ENCODE measurements at places on chromosomes 1 and 21.
A peak's percentile ranks its signal among the peaks of the same experiment; 100 is the strongest.

DNA sequence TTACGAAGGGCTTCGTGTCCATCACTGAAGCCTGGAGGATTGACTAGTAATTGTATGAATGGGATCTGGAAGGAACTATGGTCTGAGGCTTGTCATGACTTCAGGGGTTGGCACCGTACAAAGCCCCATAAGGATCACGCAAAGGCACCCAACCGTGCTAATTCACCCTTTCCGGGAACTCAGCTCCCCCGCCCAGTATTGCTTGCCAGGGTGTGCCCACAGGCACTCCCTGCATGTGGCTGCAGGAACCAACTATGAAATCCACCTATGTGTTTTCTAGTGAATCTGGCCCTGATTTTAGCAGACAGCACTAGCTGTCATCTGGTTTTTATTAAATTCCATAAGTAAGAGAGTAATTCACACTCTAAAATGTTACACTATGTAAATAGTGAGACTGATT is 139.2 kb downstream of the TM2D1 start:
- DNase-seq = no peak

DNA sequence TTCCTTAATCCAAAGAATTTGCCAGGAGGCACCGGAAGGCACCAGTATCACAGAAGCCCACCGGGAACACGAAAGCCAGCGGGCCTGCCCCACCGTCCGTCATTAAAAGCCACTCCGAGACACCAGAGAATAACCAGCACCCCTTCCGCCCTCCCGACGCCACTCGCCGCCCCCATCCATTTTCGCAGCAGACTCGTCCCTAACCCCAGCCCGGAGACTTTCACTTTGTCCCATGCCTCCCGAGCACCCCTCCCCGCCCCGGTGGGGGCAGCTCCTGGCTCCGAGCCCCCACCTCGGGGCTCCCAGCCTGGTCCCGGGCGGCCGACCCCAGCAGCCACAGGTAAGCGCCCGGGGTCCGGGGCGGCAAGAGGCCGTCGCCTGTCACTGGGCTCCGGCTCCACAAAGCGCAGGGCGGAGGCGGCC is 105.4 kb downstream of the SLC45A1 start:
- DNase-seq = peak; percentile 64

DNA sequence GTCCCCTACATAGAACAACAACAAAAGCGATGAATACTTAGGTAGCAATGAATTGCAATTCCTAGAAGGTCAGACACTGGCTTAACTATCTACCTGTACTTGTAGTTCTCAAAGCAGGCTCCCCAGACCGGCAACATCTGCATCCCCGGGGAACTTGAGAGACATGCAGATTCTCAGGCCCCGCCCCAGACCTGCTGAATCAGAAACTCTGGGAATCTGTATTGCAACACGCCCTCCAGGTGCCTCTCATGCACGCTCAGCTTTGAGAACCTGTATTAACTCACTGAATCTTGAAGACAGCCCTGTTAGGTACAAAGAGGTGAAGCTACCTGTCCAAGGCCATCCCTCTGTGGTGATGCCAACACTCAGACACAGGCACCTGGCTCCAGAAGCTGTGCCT is 128.1 kb downstream of the KAZN start:
- no peak for DNase-seq

DNA sequence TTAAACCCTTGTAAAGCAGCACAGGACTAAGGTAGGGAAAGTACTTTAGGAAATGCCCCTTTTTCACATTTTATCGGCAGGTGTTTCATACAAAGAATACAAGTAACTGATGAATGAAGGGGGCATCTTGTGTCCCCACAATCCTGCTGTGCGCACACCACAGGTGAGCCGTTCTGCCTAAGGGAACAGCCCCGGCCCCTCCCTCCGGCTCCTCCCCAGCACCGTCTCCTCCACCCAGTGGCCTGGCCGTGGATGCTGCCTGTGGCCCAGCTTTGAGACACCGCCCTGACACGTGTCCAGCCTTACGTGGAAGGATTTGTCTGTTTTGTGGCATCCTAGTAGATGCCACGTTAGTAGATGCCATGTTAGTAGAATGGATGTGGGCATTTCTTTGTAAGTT is 12.8 kb downstream of the FAAP20 start:
- DNase-seq = no peak

DNA sequence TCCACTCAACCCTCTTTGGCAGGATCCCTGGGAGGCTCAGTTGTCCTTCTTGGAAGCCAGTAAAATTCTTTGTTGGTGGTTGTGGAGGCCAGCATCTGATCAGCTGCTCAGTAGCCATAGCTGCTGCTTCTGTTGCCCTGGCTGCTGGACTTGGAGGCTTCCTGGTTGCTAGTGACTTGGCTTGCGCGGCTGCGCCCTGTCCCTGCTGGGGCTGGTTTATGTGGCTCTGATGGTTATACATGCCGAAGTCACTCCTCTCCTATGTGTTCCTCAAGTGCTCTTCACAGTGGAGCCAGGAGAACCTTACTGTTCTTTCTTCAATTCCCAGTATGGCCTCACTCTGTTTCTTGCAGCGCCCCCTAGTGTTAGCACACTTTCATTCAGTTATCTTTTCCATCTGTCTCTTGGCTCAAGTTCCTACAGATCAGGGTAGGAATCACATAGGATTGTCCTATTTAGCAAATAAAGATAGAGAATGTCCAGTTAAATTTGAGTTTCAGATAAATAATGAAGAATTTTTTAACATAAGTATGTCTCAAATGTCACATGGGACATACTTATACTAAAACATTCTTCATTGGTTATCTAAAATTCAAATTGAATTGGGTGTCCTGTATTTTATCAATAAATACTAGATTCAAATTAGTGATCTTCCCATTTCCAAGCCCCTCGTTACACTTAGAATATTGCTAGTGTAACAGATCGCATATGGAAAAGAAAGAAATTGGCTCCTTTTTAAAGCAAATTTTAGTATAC is 176.5 kb downstream of the TGFB2 start:
- DNase-seq = no peak

- no peak for DNase-seq
These were observed 26.8 kb downstream of the CCN1 start for GRCh38 chr1:85607126-85607920.

- DNase-seq = no peak
These were observed 67.9 kb downstream of the PHACTR4 start for GRCh38 chr1:28437264-28437923.

GRCh38 chr1:43272161-43272560 is 2.4 kb downstream of the TMEM125 start:
- no peak for DNase-seq

- DNase-seq = no peak
These were observed 33.0 kb upstream of the TTC22 start for GRCh38 chr1:54834007-54834541.

DNA sequence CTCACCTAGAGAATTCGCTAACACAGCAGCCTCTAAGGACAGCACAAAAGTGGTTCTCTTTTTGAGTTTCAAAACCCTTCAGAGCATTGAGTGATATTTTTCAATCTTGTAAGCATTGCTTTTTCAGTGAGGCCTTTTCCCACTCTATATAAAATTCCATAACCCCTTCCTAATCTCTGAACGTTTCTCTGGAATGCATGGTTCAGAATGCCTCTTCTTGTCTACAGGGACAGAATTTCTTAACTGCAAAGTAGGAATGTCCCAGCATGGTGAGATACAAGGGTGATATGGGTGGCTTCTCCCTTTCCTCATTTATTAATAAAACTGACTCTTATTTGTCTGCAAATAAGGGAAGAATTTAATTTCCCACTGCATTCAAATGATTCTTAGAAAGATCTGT is 377.9 kb downstream of the LTN1 start:
- no peak for DNase-seq

DNA sequence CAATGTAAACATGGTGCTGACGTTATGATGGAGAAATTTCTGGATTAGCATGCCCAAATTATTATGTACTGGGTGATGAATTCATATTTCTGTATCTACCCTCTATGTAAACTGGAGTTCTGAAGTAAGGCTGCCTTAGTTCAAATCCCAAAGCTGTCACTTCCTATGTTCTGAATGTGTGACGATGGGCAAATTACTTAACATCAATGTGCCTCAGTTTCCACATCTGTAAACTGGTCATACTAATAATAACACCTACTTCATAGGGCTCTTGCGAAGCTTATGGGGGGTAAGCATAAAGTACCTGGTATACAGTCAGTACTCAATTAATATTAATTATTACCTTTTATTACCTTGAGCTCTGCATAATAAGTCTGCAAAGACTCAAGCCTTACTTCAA is 45.6 kb downstream of the SLC30A10 start:
- no peak for DNase-seq

DNA sequence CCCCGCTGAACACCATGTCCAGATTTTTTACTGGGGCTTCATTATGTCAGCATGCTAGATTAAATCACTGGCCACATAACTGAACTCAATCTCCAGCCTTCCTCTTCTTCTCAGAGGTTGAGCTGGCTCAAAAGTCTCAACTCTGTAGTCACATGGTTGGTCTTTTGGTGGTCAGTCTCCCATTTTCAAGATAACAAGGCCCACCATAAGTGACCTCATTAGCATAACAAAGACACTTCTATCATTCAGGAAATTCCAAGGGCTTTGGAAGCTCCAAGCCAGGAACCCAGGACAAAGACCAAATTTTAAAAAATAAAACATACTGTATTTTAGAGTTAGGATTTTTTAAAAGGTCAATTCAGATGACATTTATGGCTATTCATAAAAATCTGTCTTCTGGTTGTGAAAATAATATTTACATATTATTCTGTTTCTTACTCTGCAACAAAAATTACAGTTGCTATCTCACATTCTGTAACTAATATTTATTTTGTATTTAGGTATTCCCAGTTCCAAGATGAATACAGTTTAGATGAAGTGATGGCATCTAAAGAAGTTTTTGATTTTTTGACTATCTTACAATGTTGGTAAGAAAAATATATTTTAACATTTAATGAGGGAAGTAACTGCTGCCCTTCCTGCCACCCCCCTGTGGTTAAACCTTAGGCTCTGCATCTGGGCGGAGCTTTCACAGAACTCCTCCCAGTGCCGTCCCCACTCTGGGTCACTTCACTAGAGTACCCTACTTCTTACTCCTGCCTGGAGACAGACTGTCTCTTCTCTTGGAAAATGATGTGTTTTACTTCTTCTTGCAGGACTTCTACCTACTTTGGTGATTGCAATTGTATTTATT is 49.3 kb downstream of the SCP2 start:
- DNase-seq = no peak

DNA sequence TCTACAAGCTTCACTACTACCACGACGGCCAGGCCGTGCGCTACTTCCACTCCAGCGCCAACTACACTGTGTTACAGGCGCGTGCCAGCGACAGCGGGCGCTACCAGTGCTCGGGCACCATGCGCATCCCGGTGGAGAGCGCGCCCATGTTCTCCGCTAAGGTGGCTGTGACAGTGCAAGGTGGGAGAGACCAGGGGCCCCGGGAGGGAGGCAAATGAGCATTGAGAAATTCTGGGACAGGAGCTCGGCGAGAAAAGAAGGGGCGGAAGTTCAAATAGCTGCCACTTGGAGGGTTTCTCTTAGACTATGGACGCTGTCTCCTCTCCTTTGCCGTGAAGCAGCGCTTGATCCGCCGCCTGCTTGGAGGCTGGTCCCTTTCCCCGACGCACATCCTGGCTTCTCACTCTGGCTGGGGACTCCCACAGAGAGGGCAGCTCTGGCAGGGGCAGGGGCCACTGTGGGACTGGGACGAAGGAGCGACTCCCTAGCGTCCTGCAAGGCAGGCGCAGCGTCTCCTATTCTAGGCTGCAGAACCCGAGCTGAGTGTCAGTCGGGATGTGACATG is 4.6 kb downstream of the FCRLB start:
- DNase-seq = peak; percentile 56

- no peak for DNase-seq
These were observed 15.2 kb upstream of the FCRLA start for GRCh38 chr1:161691846-161692245.

GRCh38 chr1:108949044-108949443 is 14.2 kb downstream of the CLCC1 start:
- DNase-seq = no peak

DNA sequence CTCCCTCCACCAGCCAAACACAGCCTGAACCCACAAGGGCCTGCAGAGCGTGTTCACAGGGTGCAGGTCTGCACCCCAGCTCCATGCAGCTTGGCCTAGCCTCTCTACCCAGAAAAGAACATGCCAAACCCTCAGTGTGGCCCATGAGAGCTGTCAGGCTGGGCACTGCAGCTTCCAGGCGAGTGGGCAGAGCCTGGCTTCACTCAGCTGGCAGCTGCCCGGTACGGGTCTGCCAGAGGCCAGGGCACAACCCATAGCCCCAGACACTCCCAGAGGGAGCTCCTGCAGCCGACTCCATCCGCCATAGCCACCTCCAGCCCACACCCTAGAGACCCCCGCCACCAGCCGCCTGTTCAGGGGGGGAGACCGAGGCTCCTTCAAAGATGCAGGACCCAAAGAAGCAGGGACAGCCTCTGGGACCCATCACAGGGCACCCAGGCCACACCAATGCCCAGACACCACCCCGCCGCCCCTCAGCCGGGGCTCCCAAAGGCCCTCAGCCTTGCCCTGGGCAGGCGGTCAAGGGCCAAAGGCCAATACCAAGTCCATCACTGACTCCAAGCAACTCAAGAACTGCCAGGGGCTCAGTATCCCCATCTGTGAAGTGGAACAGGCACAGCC is 42.4 kb downstream of the MEGF6 start:
- DNase-seq = no peak

GRCh38 chr1:116692879-116693278 is 25.3 kb upstream of the IGSF3 start:
- DNase-seq = no peak

- DNase-seq = no peak
These were observed 28.8 kb upstream of the MTF1 start for GRCh38 chr1:37888022-37888700.

DNA sequence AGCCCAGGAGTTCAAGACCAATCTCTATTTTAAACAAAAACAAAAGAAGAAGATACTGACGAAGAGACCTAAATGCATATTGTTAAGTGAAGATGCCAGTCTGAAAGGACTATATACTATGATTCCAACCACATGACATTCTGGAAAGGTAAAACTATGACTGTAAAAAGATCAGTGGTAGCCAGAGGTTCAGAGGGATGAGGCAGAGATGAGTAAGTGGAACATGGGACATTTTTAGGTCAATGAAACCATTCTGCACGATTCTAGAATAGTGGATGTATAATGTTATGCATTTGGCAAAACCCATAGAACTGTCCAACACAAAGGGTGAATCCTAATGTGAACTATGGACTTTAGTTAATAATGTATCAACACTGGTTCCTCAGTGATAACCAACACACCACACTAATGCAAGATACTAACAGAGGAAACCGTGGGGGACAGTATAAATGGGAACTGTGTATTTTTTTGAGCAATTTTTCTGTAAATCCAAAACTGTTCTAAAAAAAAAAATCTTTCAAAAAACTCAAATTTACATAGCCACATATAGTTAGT is 8.2 kb downstream of the RC3H1 start:
- no peak for DNase-seq
